Substantia nigra (tissue), 51 donors: ENCODE measurements at places on chromosomes 11 and 22.

- no peak for DNase-seq
Measured at GRCh38 chr11:117435326-117435725, 107.7 kb downstream of the CEP164 start.

DNA sequence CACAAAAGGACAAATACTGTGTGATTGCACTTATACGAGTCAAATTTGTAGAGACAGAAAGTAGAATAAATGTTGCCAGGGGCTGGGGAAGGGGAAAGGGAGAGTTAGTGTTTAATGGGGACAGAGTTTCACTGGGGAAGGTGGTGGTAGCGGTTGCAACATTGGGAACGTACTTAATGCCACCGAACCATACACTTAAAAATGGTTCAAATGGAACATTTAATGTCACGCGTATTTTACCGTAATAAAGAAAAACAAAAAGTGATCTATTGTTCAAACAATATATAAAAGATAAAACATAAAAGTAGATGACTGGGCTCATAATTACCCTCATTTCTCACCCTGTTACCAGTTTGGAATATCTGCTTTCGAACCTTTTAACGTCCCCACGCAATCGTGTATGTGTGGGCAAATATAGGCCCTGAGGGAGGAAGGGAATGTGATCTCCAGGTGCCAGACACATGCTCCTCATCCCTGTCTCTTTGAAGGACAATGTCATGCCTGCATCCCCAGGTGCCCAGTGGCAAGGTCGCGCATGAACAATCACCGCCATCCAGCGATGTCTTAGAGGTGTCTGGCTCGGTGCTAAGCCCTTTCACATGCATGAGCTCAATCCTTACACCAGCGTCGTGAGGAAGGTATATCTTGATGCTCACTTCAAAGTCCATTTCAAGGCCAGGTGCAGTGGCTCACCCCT lies 35.3 kb downstream of the LIF start:
- DNase-seq = no peak

DNA sequence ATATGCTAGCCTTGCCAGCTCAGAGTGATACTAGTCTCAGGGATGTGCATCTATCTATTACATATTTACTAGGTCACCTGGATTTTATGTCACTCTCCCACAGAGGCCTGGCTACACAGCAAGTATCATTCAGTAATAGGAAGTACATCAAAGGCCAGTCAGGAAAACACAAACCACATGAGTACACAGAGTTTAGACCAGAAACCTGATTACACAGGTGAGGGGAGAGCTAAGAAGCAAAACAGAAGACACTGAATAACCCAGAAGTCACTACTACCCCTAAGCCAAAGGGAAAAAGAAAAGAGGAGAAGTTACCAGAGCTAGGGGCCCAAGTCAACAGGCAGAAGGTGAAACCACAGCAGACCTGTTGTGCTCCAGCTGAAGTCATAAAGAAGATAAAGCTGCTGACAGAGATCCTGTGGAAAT lies 13.3 kb downstream of the LPXN start:
- no peak for DNase-seq

DNA sequence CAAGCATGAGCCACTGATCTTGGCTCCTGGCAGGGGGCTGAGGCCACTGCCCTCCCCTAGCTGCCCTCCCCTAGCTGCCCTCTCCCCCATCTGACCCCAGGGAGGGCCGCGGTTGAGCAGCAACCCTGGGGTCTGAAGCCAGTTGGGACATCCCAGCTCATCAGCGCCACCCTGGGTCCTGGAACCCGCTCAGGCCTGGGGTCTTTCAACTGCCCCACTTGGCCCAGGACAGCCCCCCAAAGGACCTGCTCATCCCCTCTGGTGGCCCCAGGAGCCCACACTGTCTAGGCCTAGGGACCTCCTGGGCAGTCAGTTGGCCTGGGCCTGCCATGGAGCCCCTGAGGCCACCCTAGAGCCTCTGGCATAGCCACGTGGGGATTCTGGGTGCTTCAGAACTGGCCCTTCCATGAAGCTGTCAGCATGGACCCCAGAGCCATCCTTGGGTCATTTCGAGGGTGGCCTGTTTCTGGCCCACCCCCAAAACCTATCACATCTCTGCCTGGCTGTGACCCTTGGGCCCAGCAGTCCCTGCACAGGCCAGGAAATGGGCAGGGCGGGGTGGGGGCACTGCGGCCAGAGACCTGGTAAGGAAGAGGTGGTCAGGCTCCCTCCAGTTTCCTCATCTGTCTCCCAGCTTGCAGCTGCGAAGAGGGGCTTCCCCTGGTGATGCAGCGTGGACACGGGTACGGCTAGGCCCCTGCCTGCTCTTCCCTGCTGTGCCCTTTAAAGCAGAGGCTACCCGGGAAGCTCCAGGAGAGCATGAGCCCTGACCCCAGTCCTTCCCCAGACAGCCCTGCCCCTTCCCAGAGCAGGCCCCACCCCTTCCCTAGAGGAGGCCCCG lies 37.9 kb downstream of the MUC2 start:
- no peak for DNase-seq

GRCh38 chr11:3164552-3165151 lies 458 bp downstream of the OSBPL5 start:
- no peak for DNase-seq

GRCh38 chr11:1381793-1382425 lies 7.8 kb upstream of the BRSK2 start:
- no peak for DNase-seq

GRCh38 chr22:36452250-36452977 lies 29.0 kb downstream of the TXN2 start:
- no peak for DNase-seq
